Neural progenitor cell (in vitro differentiated cells): ENCODE measurements at places on chromosomes 6 and 20. TPM values are rescaled to one million over a fixed set of nuclear protein-coding genes. Genes with fewer than 3 reads are reported as not detected.

DNA sequence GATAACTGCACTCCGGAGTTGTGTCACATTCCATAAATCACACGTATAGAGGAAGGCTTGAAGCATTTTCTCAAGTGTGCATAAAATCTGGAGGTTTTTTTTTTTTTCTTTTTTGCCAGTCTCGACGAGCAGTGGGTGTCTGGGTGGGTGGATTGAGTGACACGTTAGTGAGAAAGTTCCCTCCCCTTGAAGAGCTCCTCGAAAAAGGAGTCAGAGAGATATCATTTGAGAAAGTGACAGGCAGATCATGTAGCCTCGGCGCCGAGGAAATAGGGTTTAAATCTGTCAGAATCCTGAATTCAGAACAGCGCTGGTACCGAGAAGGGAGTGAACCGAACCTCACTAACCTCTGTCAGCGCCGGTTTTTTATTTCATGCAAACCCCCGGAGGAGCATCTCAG is 269.5 kb upstream of the ARID1B start:
- no peak overlapping the region for H3K4me3 ChIP-seq
- DNase-seq, result no peak
- H3K36me3 ChIP-seq, result no peaks in the 10 kb centered on the region

DNA sequence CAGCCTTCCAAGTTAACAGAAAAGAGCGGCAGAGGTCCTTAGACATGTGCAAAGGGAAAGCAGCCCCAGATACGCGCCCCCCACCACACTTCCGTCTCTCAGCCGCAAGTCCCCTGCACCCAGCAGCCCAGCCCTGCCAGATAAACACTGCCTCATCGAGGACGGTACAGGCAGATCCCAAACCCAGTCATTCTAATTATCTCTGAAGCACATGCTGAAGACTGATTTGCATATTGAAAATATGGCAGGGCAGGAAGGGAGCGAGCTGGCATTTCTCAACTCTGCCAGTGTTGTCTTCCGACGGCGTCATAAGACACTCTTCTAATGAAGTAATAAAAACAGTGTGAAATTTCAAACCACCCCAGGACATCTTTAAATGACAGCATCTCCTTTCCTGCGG is 122.8 kb upstream of the CDH4 start:
- H3K4me3 ChIP-seq, result no peak overlapping the region
- peaks cover 5% of the 10 kb centered on the region for H3K4me1 ChIP-seq
- DNase-seq, result no peak
- no peaks in the 10 kb centered on the region for H3K36me3 ChIP-seq
- H3K27ac ChIP-seq, result no peak overlapping the region
- H3K27me3 ChIP-seq, result peaks cover 5% of the 10 kb centered on the region

DNA sequence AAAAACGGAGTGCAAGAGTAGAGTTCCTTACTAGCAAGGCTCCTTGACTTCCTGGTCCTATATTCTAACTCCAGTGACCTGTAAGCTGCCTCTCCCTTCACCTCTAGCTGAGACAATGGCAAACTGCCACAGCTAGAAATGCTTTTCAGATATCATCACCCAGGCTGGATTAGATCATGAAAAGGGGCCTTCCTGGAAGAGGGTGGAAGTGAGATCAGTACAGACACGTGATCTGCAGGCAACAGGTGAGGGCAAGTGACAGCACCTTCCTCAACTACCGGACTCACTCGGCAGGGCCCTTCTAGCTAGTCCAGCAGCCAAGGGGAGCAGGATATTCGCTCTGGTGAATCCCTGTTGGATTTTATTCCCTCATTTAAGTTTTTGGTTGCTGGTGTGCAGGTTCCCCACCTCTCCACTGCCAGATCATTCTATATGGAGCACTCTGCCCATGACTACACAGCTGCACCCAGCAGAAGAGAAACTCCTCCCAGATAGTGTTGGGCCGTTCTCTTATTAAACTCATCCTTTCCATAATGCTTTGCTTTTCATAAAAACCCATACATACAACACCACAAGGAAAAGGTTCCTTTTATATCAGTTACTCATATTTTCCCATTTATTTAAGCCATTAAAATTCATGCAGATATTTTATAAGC is 26.4 kb upstream of the FAM83C start:
- DNase-seq, result no peak
- no peak overlapping the region for H3K27ac ChIP-seq
- H3K36me3 ChIP-seq, result no peaks in the 10 kb centered on the region
- H3K27me3 ChIP-seq, result no peaks in the 10 kb centered on the region
- H3K4me3 ChIP-seq, result no peak overlapping the region

DNA sequence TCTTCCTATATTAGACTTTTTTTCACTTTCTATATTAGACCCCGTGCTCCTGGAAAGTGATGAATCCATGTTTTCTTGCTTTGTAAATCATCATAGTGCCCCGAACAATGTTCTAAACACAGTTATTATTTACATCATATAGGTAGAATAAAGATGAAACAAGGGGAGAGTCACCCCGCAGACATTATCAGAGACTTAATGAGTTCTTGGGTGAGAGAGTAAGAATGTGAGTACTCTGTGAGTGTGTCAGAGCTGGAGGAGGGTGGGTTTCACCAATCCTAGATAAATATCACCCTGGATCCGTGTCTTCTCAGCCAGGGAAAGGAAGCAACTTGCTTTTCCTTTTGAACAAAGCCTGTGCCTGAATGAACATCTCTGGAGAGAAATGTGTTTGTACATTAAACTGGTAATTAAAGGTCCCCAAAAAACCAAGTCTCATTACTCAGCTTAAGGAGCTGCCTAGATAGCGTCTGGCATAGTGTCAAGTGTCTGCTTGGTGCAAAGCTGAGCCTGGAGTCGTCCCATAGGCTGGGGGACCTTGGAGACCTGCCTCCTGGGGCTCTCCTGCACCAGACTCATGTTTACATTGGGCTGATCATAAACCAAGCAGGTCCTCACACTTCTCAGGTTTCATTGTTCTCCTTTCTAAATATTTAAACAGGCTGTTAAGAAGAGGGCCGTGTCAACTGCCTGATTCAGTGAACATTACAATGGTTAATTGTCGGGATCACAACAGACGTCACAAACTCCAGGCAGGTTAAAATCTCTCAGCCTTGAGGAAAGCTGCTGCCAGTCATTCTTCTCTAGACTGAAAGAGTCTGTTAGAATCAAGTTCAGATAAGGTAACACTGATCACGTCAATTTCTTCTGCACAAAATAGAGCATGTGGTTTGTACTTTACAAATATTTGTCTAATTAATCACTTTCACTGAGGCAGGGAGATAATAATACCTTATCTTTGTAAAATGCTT is 179.7 kb upstream of the MYLIP start:
- peaks cover 7% of the 10 kb centered on the region for H3K4me1 ChIP-seq
- H3K36me3 ChIP-seq, result no peaks in the 10 kb centered on the region
- no peak for DNase-seq
- no peak overlapping the region for H3K27ac ChIP-seq

DNA sequence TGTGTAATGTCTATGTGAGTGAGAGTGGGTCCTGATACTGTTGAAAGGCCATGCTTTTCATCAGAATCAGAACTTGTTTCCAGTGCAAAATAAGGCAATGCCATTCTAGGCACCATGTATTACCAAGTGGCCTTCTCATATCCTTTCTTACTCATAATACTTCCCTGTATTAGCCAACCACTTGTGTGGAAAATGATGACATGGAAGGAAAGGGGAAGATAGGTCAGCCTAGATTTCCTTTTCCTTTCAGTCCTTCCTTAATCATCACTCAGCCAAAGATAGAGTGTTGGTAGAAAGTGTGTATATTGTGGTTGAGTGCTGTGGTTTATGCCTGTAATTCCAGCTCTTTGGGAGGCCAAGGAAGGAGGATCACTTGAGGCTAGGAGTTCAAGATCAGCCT is 158.6 kb upstream of the PREP start:
- no peak overlapping the region for H3K4me3 ChIP-seq
- no peak overlapping the region for H3K27ac ChIP-seq
- DNase-seq, result no peak
- H3K27me3 ChIP-seq, result no peaks in the 10 kb centered on the region
- no peaks in the 10 kb centered on the region for H3K4me1 ChIP-seq

DNA sequence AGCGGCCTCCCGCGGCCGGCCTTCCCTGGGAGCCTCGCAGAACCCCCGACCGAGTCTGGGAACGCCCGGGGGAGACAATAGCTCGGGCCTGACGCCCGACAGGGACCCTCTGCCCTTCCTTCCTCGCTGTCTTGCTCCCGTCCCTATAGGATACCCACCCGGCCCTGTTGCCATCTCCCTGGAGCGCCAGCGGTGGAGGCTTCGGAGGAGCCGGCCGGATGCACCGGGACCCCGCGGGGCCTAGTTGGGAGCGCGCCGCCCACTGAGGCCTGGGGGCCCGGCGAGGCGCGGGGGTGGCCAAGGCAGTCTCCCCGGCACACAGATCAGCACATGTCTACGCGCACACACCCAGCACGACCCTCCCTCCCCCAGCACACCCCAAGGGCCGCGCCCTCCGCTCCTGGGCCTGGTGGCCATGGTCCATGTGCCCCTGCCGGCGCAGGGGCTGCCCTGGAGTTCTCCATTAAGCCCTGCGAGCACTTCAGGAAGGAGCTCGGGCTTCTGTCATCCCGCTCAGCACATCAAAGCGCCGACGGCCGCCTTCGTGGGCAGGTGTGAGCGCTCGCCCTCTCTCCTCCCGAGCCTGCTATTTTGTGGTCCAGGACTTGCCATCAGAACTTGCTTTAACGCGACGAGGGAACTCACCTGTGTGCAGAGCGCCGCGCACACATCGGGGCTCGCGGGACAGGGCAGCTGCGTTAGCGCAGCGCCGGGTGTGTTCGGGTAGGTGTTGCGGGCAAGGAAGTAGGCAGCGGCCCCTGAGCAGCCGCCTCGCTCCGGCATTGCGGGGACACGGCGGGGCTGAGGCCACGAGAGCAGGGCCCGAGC is 3.7 kb downstream of the FOXF2 start:
- H3K4me1 ChIP-seq, result peaks cover 23% of the 10 kb centered on the region
- H3K27ac ChIP-seq, result no peak overlapping the region
- peak; percentile 44 for DNase-seq
- peaks cover 100% of the 10 kb centered on the region for H3K27me3 ChIP-seq
- H3K4me3 ChIP-seq, result peak overlapping the region; percentile 9

DNA sequence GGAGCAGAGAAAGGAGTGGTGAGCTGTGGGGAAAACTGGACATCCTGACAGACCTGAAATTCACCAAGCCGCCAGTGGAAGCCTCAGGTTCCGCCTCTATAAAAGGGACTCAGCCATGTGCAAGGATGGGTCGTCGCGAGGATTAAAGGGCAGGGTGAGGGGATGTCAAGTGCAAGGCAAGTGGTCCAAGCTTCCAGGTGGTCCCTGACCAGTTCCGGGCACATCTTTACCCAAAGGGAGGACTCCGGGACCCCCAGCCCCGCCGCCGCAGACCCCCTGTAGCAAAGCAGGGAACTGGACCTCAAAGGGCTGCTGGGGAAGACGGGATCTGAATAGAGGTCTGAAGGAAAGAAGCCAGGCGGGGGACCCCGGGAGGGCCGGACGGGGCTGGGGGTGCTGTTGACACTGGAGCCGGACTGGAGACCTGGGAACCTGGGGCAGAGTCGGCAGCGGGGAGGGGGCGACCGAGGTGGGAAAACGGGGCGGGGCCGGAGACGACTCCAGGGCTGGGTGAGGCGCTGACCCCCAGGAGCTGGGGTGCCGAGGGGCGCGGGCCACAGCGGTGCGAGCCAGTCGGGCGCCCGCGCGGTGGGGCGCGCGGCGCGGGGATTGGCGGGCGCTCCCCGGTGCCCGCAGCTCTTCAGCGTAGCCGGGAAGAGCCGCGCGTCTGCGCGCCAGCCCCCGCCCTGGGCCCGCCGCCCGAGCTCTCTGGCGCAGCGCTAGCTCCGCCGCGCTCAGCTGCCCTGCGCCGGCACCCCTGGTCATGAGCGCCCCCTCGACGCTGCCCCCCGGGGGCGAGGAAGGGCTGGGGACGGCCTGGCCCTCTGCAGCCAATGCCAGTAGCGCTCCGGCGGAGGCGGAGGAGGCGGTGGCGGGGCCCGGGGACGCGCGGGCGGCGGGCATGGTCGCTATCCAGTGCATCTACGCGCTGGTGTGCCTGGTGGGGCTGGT is at the start of gene SSTR4:
TSS of gene SSTR4 (plus strand) at position 592 of the 951 bp plus-strand sequence. CDS start at position 764, 172 bp downstream.
- H3K4me1 ChIP-seq, result no peaks in the 10 kb centered on the region
- peaks cover 84% of the 10 kb centered on the region for H3K27me3 ChIP-seq
- H3K36me3 ChIP-seq, result no peaks in the 10 kb centered on the region
- DNase-seq, result peak; percentile 62

NT5DC1 gene
- 19.3 and 21.6 TPM in 2 replicates for total RNA-seq

PROCR gene
- 3.1 and 4.6 TPM in 2 replicates for total RNA-seq

ID4 gene
- total RNA-seq, result 23.9 and 29.2 TPM in 2 replicates

CD40 gene
- total RNA-seq, result 11.0 and 14.0 TPM in 2 replicates

RAD21L1 gene
- total RNA-seq, result not detected in 2 replicates

POU5F1 gene
- 17.2 and 17.4 TPM in 2 replicates for total RNA-seq

IDH3B gene
- 94.3 and 111 TPM in 2 replicates for total RNA-seq

GGTLC1 gene
- not detected in 2 replicates for total RNA-seq

SFT2D1 gene
- total RNA-seq, result 38.1 and 48.9 TPM in 2 replicates
